Skin of body (tissue), 3 donors: ENCODE measurements at places on chromosomes 2 and 18.

DNA sequence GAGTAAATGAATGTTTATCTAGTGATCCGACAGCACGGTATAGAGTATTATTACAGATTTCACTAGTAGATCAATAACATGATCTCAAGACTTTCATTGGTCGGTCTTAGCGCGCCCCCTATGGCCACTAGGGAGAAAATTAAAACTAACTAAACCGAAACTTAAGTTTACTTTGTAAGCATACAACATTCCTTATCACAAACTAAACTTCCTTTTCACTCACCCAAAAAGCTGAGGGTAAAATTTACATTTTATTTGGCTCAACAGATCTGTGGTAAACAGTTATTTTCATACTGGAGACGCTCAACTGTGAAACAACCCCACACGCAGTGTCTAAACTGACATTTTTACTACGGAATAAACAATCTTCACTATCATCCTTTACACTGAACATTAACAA is 215.6 kb upstream of the MAP2 start:
- DNase-seq: no peak

DNA sequence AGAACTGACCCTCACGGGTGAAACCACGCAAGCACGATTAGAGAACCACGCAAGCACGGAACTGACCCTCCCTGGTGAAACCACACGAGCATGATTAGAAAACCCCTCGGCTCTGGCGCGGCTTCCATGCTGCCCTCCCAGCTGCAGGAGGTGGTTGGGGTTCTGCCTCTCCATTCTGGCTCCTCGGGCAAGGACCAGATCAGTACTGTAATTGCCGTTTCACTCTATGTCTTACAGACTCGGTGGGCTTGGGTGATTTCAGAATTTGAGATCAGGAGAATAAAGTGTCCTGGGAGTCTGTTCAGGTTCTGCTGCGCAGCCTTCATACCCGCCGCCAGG is 58.3 kb upstream of the KCNG2 start:
- DNase-seq: no peak

- DNase-seq: no peak
Measured at GRCh38 chr2:71466301-71467179, 13.2 kb downstream of the DYSF start.

DNA sequence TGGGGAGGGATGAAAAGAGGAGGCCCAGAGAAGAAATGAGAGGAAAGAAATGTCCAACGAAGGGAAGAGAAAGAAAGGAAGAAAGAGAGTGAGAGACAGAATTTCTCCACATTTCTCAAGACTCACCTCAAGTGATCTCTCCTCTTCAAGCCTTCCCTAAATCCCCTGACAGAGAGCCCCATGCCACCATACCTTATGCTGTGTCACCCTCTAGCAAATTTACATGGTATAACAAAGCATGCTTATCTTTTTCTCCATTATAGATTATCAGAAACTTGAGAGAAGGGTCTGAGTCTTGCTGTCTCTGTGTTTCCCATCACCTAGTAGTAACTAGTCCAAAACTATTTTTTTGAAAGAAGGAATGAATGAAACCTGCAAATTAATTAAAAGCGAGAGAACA is 1208.4 kb downstream of the DPP10 start:
- DNase-seq: no peak

DNA sequence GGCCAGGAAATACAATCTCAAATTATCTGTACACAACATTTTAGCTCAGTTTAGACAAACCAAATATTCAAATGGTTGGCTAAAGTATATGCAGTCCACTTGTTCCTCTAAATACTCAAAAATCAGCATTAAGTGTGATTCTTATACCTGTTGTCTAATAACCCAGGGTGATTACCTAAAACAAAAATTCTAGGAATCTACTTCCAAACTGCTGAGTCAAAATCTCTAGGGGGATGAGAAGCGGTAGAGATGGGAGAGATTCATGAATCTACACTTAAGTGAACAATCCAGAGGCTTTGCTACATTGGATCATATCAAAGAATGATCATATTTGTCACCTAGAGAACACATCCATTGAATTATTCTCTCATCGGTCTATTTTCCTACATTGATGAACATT is 420.9 kb upstream of the PKDCC start:
- DNase-seq: no peak
